ENCODE measurements at places on chromosomes 12 and 14. TPM values are rescaled to one million over a fixed set of nuclear protein-coding genes. Genes with fewer than 3 reads are reported as not detected.

The ACOT2 gene
- 15.7 TPM for total RNA-seq

The TEX22 gene
- 2.5 TPM for total RNA-seq

The PGF gene
- total RNA-seq = 3.5 TPM

The SLC39A2 gene
- total RNA-seq = 0.30 TPM

DNA sequence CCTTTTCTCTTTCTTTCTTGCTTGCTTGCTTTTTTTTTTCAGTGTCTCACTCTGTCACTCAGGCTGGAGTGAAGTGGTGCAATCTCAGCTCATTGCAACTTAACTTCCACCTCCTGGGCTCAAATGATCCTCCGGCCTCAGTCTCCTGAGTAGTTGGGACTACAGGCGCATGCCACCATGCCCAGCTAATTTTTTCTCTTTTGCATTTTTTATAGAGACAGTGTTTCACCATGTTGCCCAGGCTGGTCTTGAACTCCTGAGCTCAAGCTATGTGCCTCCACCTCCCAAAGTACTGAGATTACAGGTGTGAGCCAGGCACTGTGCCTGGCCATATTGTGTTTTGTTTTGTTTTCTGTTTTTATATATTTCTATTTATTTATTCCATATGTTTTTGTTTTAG, 461.0 kb downstream of the ADAMTS20 start:
- no peak overlapping the region for H3K27ac ChIP-seq
- no peaks in the 10 kb centered on the region for H3K4me1 ChIP-seq
- no peak overlapping the region for H3K4me3 ChIP-seq
- H3K36me3 ChIP-seq = no peaks in the 10 kb centered on the region
- H3K27me3 ChIP-seq = no peaks in the 10 kb centered on the region

- peaks cover 8% of the 10 kb centered on the region for H3K36me3 ChIP-seq
- no peak overlapping the region for H3K4me3 ChIP-seq
- H3K27ac ChIP-seq = no peak overlapping the region
- H3K27me3 ChIP-seq = no peaks in the 10 kb centered on the region
- no peak for DNase-seq
- peaks cover 4% of the 10 kb centered on the region for H3K4me1 ChIP-seq
Observed at GRCh38 chr12:92879698-92880322, 49.3 kb downstream of the EEA1 start.

- H3K27ac ChIP-seq = no peak overlapping the region
- peaks cover 31% of the 10 kb centered on the region for H3K36me3 ChIP-seq
- H3K27me3 ChIP-seq = no peaks in the 10 kb centered on the region
- no peak overlapping the region for H3K4me3 ChIP-seq
- H3K4me1 ChIP-seq = no peaks in the 10 kb centered on the region
Observed at GRCh38 chr12:121005346-121005815, 10.9 kb downstream of the C12orf43 start.

GRCh38 chr12:108694812-108695278, 36.5 kb downstream of the CORO1C start:
- H3K4me1 ChIP-seq = peaks cover 69% of the 10 kb centered on the region
- H3K36me3 ChIP-seq = peaks cover 24% of the 10 kb centered on the region
- no peaks in the 10 kb centered on the region for H3K27me3 ChIP-seq

GRCh38 chr12:80269803-80270552, 170.6 kb downstream of the OTOGL start:
- no peak overlapping the region for H3K4me3 ChIP-seq
- H3K4me1 ChIP-seq = peaks cover 16% of the 10 kb centered on the region
- DNase-seq = no peak
- H3K27ac ChIP-seq = peak overlapping the region; percentile 83

DNA sequence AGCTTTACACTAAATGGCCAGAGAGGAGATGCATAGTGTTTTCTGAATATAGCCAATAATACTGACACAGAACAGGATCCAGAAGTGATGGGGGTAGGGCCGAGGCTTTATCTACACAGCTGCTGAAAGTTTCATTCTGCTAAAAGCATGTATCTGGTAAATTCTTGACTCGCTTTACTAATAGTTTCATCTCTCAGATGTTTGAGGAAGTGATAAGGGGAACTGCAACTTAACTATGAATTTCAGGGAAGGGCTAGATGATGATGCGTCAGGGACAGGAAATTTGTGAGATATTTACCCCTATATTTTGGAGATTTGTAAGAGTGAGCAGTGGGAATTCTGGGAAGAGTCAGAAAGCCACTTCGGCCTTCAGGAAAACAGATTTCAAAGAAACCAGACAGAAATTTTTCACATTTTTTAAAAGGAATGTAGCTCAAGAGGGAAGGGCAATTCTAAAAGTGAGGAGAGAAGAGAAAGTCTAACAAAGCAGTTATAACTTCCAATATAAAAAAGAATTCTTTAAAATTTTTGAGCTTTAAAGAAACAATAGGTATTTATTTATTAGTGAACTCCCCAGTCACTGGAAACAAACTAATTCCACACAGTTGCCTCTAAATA, 243.1 kb downstream of the BCAT1 start:
- H3K36me3 ChIP-seq = no peaks in the 10 kb centered on the region
- no peak overlapping the region for H3K4me3 ChIP-seq
- peak; percentile 43 for DNase-seq
- H3K4me1 ChIP-seq = no peaks in the 10 kb centered on the region
- H3K27ac ChIP-seq = no peak overlapping the region

DNA sequence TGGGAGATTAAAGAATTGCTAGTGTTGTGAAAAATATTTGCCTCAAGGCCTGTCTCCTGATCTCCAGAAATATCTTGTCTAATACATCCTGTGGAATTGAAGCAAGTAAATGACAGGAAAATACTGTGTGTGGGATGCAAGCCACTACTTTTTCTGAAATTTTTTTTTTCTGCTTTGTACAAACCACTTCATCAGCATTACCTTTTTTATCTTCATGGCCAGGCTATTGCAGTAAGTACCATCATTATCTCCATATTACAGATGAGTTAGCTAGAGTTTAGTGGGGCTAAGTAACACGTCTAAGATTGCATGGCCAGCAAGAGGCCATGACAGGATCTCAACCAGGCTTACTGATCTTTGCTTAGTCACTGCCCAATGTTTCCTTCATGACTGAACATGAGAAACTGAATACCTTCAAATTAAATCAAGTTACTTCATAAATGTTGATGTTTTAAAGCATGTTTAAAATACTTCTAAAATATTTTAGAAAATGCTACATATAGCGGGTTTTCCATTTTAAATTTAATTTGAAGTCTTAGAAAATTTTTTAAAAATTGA, 273.7 kb downstream of the SLC6A15 start:
- H3K4me3 ChIP-seq = no peak overlapping the region
- no peaks in the 10 kb centered on the region for H3K27me3 ChIP-seq
- H3K36me3 ChIP-seq = no peaks in the 10 kb centered on the region

GRCh38 chr14:75578102-75578785, at the start of gene FLVCR2:
TSS of gene FLVCR2 (plus strand) at chr14:75578620. CDS start at chr14:75578973, 353 bp downstream.
- DNase-seq = peak; percentile 30
- H3K27ac ChIP-seq = no peak within 1 kb of the TSS
- H3K4me1 ChIP-seq = peaks cover 11% of the 10 kb centered on the region
- no peaks in the 10 kb centered on the region for H3K27me3 ChIP-seq
- H3K4me3 ChIP-seq = peak within 1 kb of the TSS; percentile 66

- peaks cover 5% of the 10 kb centered on the region for H3K36me3 ChIP-seq
- H3K27me3 ChIP-seq = no peaks in the 10 kb centered on the region
- H3K4me1 ChIP-seq = peaks cover 65% of the 10 kb centered on the region
- H3K4me3 ChIP-seq = no peak overlapping the region
Observed at GRCh38 chr12:108724054-108724889, 7.0 kb downstream of the CORO1C start.

GRCh38 chr14:53470351-53471043, 317.4 kb upstream of the DDHD1 start:
- no peaks in the 10 kb centered on the region for H3K27me3 ChIP-seq
- H3K27ac ChIP-seq = no peak overlapping the region
- DNase-seq = peak; percentile 49
- no peaks in the 10 kb centered on the region for H3K4me1 ChIP-seq

- H3K27ac ChIP-seq = no peak overlapping the region
- no peaks in the 10 kb centered on the region for H3K27me3 ChIP-seq
- no peaks in the 10 kb centered on the region for H3K4me1 ChIP-seq
- DNase-seq = peak; percentile 10
Observed at GRCh38 chr14:59507063-59507751, 22.9 kb downstream of the JKAMP start.

GRCh38 chr14:103028161-103028767, 29.1 kb downstream of the CDC42BPB start:
- H3K4me1 ChIP-seq = peaks cover 18% of the 10 kb centered on the region
- no peak for DNase-seq
- no peaks in the 10 kb centered on the region for H3K36me3 ChIP-seq
- H3K27ac ChIP-seq = no peak overlapping the region

GRCh38 chr12:56634242-56634836, 4.2 kb upstream of the BAZ2A start:
- peaks cover 24% of the 10 kb centered on the region for H3K36me3 ChIP-seq
- no peaks in the 10 kb centered on the region for H3K27me3 ChIP-seq
- H3K27ac ChIP-seq = no peak overlapping the region

- H3K36me3 ChIP-seq = no peaks in the 10 kb centered on the region
- H3K27me3 ChIP-seq = no peaks in the 10 kb centered on the region
- no peaks in the 10 kb centered on the region for H3K4me1 ChIP-seq
- peak; percentile 44 for DNase-seq
Observed at GRCh38 chr14:61643555-61643954, 51.8 kb upstream of the HIF1A start.

DNA sequence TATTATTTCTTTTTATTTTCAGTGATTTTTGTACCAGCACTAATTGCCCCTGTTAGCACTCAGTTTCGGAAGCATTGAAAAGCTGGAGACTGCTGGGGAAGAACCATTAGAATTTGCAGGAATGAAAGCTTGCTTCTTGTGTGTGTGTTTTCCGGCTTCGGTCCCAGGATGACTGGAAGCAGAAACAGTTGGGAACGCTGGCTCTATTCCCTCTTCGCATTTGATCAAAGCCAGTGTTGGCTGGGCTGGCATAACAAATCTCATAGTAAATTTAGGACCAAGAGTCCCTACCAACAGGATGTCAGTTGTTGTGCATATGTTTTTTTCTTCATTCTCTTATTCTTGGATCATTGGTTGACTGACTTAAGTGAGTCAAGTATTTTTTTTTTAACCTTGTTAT, 53.6 kb upstream of the TRAF3 start:
- no peak for DNase-seq
- H3K4me3 ChIP-seq = no peak overlapping the region
- peaks cover 45% of the 10 kb centered on the region for H3K36me3 ChIP-seq
- H3K4me1 ChIP-seq = no peaks in the 10 kb centered on the region
